ENCODE measurements at places on chromosomes 16 and 17. TPM values are rescaled to one million over a fixed set of nuclear protein-coding genes. Genes with fewer than 3 reads are reported as not detected.

DNA sequence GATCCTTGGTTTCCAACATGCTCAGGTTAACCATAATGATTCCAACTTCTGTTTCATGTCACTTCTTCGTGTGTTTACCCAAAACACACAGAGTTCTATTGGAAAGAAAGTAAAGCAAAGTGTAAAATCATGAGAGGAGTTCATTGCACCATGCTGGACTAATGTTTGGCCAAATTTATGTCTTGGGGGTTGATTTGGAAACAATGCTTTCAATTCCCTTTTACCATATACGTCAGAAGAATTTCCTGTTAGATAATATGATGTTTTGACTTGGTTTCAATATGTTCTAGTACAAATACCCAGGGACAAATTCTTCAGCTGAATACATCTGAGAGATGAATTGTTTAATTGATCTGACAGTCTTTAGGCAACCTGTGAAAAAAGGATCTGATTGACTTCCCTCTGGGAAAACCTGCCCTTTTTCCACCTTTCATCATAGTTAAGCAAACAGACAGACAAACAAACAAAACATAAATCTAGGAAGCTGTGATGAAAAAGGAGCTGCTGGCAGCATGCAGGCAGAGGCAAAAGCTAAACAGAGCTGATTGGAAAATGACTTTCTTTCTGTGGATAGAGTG, 26.0 kb upstream of the MPHOSPH6 start:
- no peak for DNase-seq

GRCh38 chr17:49969134-49969759, at the start of gene DLX4:
Gene DLX4 (plus strand): TSS chr17:49969190. CDS start chr17:49969469, 279 bp downstream.
- peak; percentile 49 for DNase-seq

Gene SOX9
- total RNA-seq: not detected

Gene CCL7
- total RNA-seq: not detected

Gene HOXB3
- total RNA-seq: 11.2 TPM

Gene HBA2
- not detected for total RNA-seq
